Vein endothelial cell (primary cell): ENCODE measurements at places on chromosomes 12 and 14. TPM values are rescaled to one million over a fixed set of nuclear protein-coding genes. Genes with fewer than 3 reads are reported as not detected.

Gene HSPB8
- 3.9 and 7.0 TPM in 2 replicates for total RNA-seq

Gene SERPINA10
- total RNA-seq: not detected in 2 replicates

Gene INHBC
- total RNA-seq: not detected in 2 replicates

Gene SLC38A4
- total RNA-seq: 0.19 and 0.33 TPM in 2 replicates

Gene GPX2
- total RNA-seq: not detected in 2 replicates

Gene POLE
- 26.5 and 37.3 TPM in 2 replicates for total RNA-seq

Gene CCDC196
- not detected in 2 replicates for total RNA-seq

Gene SPX
- total RNA-seq: under 0.01 and 0.10 TPM in 2 replicates

Gene TGFB3
- total RNA-seq: 2.8 and 3.6 TPM in 2 replicates

Gene HOXC4
- not detected in 2 replicates for total RNA-seq
